ENCODE measurements at places on chromosomes 3 and 15.

DNA sequence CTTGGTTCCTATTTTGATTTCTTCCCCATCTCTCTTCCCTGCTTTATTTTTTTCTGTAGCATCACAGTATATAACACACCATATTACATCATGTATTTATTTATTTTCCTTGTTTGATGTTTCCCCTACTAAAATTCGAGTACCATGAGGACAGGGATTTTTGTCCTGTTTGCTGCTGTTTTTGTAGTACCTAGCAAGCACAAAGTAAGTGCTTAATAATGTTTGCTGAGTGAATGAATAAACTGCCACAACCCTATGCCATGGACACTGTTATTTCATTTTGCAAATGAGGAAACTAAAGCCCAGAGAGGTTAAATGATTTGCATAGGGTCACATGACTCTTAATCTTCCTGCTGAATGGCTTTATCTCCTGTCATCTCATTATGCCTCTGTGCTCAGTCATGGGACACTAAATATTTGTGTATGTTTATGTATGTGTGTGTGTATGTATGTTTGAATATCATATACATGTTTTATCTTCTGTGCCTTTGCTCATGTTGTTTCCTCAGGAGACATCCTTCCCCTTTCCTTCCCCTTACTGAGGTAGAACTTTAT is 26.1 kb upstream of the MGA start:
- no peak for DNase-seq

- DNase-seq = no peak
Observed at GRCh38 chr15:58546635-58547627, 115.1 kb downstream of the LIPC start.

DNA sequence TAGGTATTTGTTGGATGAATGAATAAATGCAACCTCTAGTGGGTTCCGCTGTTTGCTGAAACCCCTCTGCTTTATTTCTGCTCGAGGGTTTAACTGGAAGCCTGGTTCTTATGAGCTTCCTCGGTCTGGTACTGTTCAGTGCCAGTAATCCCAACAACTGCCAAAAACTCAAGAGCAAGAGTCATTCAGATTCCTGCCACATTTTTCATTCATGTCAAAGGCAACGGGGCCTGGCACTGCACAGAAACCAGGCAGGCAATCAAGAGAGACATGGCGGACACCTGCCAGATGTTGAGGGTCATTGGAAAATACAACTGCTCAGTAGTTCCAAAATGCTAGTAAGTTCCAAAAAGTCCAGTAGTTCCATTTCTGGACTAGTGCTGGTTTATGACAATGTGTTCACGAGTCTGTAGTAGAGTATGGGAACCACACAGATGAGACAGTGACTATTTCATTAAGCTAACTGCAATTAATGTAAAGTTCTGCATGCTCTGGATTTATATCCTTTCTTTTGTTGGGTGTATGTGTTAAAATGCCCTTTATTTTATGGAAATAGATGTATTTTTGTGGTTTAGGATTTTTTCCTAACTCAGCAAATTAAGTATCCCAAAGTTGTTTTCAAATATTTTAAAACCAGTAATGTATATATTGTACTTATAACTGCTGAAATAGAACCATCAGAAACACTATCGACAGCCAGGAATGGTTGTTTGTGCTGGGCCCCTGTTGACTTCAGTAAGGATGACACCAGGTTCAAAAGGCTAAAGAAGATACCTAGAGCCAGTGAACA is 22.7 kb upstream of the TMEM41A start:
- DNase-seq = no peak

DNA sequence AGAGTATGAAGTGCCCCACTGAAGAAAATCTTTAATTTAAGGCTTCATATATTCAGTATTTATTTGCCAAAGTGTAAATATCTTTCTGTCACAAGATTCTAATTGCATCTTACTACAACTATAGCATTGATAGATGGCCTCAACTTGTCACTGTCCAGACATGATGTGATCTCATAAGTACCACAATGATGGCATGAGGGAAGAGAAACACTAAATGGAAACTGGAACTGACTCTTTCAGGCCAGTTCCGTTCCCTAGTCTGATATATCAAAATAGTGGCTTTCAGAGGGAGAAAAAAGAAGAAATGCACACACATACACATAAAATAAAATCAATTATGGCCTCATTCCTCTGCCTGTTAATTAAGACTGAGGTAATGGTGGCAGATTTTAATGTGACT is 615.7 kb downstream of the TBL1XR1 start:
- DNase-seq = no peak

- no peak for DNase-seq
Observed at GRCh38 chr3:122409446-122409845, 6.4 kb downstream of the WDR5B start.

- no peak for DNase-seq
Observed at GRCh38 chr3:172746475-172746874, 4.1 kb upstream of the ECT2 start.

GRCh38 chr15:34279368-34279767 is 54.6 kb downstream of the EMC4 start:
- DNase-seq = no peak

- DNase-seq = no peak
Observed at GRCh38 chr15:74389241-74390048, 22.0 kb upstream of the CYP11A1 start.

- no peak for DNase-seq
Observed at GRCh38 chr15:92681141-92681631, 25.6 kb upstream of the FAM174B start.

DNA sequence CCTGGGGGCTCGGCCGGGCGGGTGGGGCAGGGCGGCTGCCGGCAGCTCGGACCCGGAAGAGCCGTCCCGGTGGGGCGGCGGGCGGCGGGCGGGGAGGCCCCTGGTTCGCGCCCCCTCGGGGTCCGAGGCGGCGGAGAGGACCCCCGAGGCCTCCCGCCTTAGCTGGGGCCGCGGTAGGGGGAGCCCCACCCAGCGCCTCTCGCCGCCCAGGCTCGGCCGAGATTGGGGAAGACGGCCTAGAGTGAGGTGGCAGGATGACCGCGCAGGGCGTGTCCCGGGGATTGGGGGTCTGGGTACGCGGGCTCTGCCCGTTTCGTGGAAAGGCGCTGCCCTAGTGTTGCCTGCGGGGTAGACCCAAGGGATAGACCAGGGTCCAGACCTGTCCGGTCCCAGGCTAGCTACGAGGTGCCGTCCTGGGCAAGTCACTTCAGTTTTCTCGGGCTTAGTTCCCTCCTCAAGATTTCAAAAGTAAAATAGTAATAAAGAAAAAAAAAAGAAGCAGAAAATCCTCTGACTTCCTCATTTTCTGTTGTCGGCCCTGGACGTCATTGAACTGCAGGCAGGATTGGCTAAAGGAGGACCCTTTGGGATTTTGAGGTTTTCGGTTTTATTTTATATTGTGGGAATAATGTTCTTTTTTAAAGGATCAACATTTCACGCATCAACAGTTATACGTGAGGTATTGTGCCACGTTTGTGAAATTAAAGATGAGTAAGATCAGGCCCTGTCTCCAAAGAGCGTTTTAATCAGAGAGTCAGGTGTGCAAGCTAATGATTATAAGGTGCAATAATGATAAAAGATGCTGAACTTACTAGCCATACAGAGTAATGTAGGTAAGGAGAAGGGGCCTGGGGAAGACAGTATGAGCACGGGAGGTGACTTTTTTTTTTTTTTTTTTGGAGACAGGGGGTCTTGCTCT is 679 bp downstream of the IQGAP1 start:
- peak; percentile 62 for DNase-seq

- DNase-seq = no peak
Observed at GRCh38 chr15:78225783-78226541, 8.4 kb downstream of the ACSBG1 start.

GRCh38 chr3:44954962-44955361 is 21.0 kb downstream of the ZDHHC3 start:
- no peak for DNase-seq

DNA sequence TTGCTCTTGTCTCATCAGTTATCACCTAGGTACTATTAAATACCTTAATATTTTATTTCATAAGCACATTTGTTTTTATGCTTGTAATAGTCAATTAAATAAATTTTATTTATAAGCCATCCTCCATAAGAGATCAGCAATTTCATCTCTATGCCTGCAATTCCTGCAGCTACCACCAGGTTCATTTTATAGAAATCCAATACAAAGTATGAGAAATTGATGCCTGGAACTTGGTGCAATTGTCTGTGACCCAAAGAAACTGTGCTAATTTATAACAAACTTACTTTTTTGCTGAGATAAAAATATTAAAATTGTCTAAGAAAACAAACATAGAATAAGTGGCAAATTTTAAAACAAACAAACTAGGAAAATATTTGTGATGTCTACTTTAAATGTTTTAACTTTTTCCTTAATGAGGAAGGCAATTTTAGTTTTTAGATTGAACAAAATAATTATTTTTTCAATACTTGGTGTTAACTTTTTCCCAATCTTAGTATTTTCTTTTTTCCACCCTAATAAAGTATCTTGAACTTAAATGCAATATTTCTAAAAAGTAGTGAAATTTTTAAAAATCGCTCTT is 1026.6 kb downstream of the ROBO1 start:
- DNase-seq = no peak

GRCh38 chr3:174346141-174346540 is 513.0 kb upstream of the NAALADL2 start:
- DNase-seq = no peak

DNA sequence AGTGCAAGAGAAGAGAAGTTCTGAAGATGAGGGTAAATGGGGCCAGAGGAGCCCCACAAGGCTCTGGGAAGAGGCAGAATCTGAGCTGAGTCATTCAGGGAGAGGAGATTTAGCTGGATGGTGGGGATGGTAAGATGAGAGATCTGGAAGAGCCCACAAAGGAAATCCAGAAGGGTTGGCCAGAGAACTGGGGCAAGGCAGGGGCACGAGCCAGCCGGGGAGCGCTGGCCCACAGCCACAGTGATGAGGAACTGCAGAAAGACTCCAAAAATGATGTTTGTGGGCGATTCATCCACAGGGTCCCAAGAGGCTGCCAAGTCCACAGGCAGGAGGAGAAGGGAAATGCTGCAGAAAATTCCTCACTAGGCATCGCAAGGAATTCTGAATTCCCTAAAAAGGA is 75.9 kb upstream of the ATP2B2 start:
- DNase-seq = no peak

DNA sequence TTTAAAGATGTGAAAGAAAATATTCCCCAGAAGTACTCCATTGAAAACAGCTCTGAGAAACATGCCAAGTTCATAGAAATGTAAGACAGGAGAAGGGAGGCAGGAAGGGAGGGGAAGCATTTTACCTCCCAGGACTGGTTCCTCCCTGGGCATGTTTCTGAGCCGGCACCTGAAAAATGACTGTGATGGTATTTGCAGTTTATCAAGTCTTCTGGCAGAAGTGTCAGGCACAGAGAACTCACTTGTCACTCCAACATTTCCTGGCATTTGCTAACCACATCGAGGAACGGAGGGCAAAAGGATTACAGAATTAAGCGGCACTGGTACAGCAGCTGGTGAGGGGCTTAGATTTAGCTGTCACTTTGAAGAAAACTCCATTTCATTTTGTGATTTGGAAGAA is 1054.0 kb downstream of the TUSC7 start:
- no peak for DNase-seq

DNA sequence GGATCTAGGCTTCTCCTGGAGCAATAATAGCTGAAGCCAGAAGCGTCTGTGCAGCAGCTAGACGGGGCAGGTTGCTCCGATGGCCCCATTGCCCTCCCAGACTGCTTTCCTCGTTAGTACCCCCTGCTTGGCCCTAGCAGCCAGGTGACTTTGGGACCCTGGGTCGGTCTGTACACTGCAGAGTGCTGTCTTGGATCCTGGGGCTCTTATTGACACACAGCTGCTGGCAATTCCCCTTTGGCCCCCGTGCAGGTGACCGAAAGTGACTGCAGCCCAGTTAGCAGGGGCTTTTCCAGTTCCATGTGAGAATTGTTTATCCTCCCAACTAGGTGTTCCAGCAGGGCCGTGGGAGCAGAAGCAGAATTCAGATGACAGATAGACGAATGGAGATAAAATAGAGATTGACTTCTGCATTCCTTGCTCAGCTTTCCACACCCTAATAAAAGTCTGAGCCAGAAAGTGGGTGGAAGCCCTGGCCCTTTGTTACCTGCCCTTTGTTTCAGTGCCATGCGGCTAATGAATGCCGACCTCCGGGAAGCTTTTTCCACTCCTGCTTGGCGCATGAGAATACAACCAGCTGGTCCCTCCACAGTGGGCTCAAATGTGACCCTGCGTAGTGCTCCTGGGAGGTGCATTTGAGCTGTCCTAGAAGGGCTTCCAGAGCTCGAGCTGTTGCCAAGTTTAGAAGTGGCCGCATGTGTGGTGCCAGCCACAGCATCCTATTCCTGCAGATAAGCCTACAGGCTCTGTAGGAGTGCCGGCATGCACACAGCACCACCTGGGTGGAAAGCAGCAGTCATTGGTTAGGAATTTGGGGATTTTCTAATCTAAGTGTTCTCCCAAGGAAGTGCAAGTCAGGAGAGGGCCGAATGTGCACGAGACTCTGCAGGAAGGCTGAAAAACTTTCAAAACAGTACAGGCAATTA is 94.4 kb downstream of the SLCO3A1 start:
- no peak for DNase-seq

- DNase-seq = no peak
Observed at GRCh38 chr15:67892559-67893377, 52.9 kb upstream of the RNU6-1 start.

GRCh38 chr3:149790268-149790667 is 2.1 kb downstream of the ANKUB1 start:
- DNase-seq = no peak

DNA sequence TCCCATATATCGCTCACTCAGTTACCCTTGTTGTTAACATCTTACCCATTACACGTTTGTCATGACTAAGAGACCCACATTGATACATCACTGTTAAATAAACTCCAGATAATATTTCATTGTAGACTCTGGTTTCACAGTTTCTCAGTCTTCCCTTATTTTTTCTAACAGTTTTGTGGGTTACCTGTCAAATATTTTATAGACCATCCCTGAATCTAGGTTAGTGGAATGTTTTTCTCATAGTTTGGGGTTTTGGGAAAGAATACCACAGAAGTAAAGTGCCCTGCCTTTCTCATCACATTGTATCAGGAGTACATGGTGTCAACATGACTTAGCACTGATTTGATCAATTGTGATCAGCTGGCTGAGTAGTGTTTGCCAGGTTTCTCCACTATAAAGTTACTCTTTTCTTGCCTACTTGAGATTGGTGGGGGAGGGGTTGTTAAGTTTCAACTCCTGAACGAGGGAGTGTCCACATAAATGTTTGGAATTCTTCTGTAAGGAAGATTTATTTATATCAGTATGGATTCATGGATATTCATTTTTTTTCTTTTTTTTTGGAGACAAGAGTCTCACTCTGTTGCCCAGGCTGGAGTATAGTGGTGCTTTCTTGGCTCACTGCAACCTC is 25.9 kb downstream of the RNF111 start:
- no peak for DNase-seq

- DNase-seq = no peak
Observed at GRCh38 chr3:123948449-123948848, 12.6 kb downstream of the CCDC14 start.

- DNase-seq = no peak
Observed at GRCh38 chr3:154933581-154933980, 146.5 kb upstream of the MME start.

DNA sequence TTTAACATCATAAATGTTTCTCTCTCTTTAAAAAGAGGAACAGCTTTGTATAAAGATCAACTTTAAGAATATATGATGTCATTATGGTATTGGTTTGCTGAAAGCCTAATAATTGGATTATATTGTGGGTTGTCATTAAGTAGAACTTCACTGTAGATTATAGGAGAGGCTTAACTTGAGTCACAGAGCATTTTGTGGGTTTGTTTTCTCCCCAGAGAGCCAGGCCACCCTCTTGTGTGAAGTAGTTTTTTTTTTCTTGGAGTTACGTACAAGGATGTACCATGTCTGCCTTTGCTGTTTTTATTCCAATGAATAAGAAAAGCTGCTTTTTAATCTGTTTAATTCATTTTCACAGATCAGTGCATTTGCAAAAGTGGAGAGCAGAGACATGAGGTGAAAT is 354.8 kb upstream of the TBL1XR1 start:
- no peak for DNase-seq
